H9 (cell line): ENCODE measurements at places on chromosomes 11 and 22.

- no peak overlapping the region for H3K27ac ChIP-seq
- peaks cover 2% of the 10 kb centered on the region; the same call in 1 of the 2 replicates for H3K27me3 ChIP-seq
- no peak for DNase-seq
- no peaks in the 10 kb centered on the region for H3K36me3 ChIP-seq
- no peak overlapping the region for H3K4me3 ChIP-seq
- no peaks in the 10 kb centered on the region; the same call in 1 of the 2 replicates for H3K4me1 ChIP-seq
Measured at GRCh38 chr11:45802531-45803317, 2.2 kb upstream of the SLC35C1 start.

DNA sequence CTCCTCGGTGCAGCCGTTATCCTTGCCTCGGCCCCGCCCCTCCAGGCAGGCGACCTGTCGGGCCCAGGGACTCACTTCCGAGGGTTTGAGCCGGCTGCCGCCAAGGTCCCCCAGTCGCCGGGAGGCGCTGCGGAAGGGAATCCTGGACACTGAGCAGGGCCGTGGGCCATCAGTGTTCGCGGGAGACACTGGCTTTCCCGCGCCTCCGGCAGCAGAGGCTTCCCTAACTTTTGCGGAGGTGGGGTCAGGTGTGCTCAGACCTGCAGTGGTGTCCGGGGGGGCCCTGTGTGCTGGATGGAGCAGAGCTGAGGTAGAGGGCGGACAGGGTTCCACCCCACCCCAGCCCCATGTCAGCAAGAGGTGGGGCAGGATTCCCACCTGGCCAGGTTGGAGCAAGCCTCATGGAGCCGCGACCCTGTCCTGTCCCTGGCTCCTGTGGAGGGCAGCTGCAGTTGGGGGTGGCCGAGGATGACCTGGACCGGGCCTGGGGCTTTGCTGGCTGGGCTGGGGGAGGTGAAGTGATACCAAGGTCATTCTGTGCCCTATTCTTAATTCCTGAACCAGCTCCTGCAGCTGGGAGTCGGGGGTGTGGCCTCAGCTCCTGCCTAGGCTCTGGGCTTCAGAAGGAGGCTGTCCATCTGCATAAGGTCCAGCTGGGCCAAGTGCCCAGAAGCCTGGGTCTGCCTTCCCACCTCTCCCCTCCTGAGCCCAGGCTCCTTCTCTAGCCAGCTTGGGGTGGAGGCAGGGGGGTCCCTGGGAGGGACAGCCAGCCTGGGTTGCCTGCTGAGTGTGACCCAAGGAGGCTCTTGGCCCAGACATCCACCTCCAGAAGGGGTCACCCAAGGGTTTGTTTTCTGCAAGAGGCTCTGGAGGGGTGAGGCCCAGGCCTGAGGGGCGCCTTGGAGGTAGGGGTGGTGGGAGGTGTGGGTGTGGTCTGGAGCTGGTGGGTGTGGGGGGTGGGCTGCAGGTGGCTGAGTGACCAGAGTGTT is 8.4 kb downstream of the TSPAN4 start:
- H3K27me3 ChIP-seq = no peaks in the 10 kb centered on the region; the same call in 1 of the 2 replicates
- H3K4me1 ChIP-seq = no peaks in the 10 kb centered on the region
- peak overlapping the region; percentile 60 for H3K4me3 ChIP-seq
- DNase-seq = peak; percentile 67

GRCh38 chr11:31740131-31740530 is 71.0 kb downstream of the PAX6 start:
- no peaks in the 10 kb centered on the region for H3K27me3 ChIP-seq
- no peak for DNase-seq
- H3K36me3 ChIP-seq = peaks cover 36% of the 10 kb centered on the region

DNA sequence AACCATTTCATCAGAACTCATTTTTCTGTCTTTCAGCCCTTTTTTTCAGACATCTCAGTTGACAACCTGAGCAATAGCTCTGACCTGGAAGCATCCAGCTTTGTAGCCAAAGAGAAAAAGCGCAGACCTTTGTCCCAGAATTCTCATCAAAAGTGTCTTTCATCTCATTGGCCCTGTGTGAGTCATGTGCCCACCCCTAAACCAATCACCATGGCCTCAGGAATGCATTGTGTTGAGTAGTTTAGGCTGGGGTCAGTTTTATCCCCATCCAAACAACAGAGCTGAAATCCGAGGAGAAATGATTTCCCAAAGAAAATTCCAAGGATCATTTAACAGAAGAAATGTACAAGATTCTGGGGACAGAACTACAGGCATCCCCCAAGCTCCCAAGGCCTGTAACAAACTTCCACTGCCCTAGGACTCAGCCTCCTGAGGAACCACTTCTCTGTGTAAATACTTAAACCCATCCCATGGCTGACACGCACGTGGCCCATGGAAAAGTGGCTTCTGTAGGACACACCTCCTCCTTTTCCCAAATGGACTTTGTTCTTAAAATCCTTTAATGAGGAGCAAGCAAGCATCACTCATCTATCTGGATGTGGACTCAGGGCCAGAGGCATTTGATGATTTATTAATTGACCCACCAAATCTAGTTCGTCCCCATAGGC is 429.0 kb downstream of the SOX6 start:
- no peak overlapping the region for H3K4me3 ChIP-seq
- no peaks in the 10 kb centered on the region for H3K36me3 ChIP-seq
- no peaks in the 10 kb centered on the region for H3K4me1 ChIP-seq
- H3K27ac ChIP-seq = no peak overlapping the region
- no peaks in the 10 kb centered on the region for H3K27me3 ChIP-seq

GRCh38 chr11:6862961-6863360 is at the start of gene OR10A2:
Gene OR10A2, plus strand, starts transcription at chr11:6863057. Its CDS starts 6,698 bp downstream, at chr11:6869755.
- H3K27ac ChIP-seq = no peak within 1 kb of the TSS
- H3K4me3 ChIP-seq = no peak within 1 kb of the TSS
- H3K4me1 ChIP-seq = no peaks in the 10 kb centered on the region
- DNase-seq = peak; percentile 31
- peaks cover 12% of the 10 kb centered on the region for H3K36me3 ChIP-seq

- H3K27ac ChIP-seq = no peak overlapping the region
- no peaks in the 10 kb centered on the region for H3K36me3 ChIP-seq
- no peaks in the 10 kb centered on the region for H3K27me3 ChIP-seq
- H3K4me3 ChIP-seq = no peak overlapping the region
Measured at GRCh38 chr11:8035200-8035855, 45.7 kb upstream of the TUB start.

GRCh38 chr11:92765965-92766371 is 203.5 kb upstream of the MTNR1B start:
- H3K27ac ChIP-seq = no peak overlapping the region
- H3K27me3 ChIP-seq = no peaks in the 10 kb centered on the region
- no peaks in the 10 kb centered on the region for H3K4me1 ChIP-seq
- DNase-seq = peak; percentile 57
- H3K4me3 ChIP-seq = peak overlapping the region; percentile 28; the same call in 2 of the 3 replicates
